ENCODE measurements at places on chromosomes 13 and 19. TPM values are rescaled to one million over a fixed set of nuclear protein-coding genes. Genes with fewer than 3 reads are reported as not detected.

DNA sequence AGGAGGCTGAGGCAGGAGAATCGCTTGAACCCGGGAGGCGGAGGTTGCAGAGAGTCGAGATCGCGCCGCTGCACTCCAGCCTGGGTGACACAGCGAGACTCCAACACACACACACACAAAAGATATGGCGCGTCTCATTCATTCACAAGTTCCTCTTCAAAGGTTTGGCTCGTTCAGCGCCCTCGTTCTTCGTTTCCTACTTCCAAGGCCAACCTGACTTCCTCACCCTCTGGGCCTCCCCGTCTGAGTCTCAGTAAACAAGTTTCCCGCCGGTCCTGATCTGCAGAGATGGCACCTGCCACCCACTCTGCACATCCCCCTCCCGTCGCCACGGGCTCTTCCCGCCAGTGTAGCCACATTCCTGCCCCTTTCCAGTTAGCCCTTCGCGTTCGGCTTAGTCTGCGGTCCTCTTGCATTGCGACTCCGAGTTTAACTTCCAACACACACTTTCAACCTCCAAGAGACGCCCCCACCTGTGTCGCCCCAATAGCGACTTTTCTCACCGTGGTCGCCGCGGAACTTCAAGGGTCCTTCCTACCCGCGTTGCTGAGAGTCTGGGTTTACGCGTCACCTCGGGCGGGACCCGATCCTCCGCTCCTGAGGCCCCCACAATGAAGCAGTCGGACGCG is 1.3 kb upstream of the BSG start:
- DNase-seq = peak; percentile 66

Gene SIGLEC5
- not detected for total RNA-seq

GRCh38 chr19:54218960-54219661 is 3.7 kb downstream of the LILRB3 start:
- DNase-seq = no peak

GRCh38 chr13:73325723-73326558 is 267.1 kb downstream of the KLF5 start:
- no peak for DNase-seq

Gene IRGC
- not detected for total RNA-seq

Gene APC2
- 0.18 TPM for total RNA-seq

Gene ANKRD24
- total RNA-seq = 1.1 TPM

Gene KLK4
- total RNA-seq = 6.4 TPM

DNA sequence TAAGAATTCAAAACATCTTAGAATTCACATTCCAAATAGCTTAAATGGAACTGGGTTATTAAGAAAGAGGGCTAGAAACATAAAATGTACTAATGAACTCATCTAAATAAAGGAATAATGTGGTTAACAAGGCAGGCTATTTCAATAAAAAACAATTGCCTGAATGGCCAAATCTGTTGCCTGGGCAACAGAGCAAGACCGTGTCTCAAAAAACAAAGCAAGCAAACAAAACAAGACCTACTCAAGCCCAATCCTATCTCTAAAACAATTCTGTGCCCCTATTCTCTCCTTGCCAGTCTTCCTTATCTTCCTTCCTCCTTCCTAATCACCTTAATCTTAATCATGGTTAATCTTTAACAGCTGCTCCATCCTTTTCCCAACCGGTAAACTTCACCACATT is 12.1 kb downstream of the IGFL1 start:
- no peak for DNase-seq

- peak; percentile 37 for DNase-seq
Observed at GRCh38 chr19:49851456-49852259, 699 bp downstream of the PTOV1 start.

DNA sequence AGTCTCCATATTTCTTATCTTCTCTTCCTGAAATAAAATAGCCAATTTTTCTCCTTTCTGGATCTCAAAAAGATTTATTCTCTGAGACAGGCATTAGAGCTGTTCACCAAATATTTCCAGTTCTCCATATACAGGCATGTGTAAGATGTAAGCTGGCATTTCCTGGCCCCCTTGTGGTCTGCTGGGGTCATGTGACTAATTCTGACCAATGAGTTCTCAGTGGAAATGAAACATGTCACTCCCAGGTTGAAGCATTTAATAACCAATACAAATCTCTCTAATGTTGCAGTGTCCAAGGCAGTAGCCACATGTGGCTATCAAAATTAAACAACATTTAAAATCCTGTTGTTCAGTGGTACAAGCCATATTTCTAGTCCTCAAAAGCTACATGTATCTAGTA is 14.8 kb upstream of the CACNA1A start:
- DNase-seq = no peak

All from left colon (tissue), 2 donors.